ENCODE measurements at places on chromosomes 7 and 10.

DNA sequence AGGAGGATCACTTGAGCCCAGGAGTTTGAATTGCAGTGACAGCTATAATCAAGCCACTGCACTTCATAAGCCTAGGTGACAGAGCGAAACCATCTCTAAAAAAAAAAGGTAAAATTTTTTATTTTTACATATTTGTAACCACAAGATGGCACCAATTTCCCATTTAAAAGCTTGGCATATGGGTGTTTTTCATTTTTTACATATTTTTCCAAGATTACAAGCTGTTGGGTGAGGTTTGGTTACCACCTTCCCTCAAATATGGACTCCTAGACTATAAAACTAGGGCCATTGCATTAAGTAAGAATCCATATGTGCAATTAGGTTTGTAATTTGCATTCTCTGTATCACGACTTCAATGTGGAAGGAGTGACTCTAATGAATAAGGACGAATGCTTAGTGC lies 129.3 kb upstream of the ACBD5 start:
- DNase-seq: no peak

DNA sequence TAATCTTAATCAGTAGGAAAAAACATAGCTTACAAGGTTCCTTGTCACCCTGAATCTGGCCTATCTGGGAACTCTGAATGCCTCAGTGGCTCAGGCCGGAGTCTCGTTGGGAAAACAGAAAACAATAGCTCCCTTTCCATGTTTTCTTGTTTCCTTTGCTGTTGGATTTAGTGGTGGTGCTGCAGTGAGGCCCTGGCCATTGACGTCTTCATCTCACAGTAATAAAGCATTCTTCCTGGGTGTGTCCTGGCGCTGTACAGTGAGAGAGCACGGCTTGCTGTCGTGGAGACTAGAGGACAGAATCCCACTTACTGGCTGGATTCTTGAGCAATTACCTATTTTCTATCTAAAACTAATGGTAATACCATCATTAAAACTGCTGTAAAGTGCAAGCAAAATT lies 1.3 kb upstream of the SPOCK2 start:
- DNase-seq: no peak

DNA sequence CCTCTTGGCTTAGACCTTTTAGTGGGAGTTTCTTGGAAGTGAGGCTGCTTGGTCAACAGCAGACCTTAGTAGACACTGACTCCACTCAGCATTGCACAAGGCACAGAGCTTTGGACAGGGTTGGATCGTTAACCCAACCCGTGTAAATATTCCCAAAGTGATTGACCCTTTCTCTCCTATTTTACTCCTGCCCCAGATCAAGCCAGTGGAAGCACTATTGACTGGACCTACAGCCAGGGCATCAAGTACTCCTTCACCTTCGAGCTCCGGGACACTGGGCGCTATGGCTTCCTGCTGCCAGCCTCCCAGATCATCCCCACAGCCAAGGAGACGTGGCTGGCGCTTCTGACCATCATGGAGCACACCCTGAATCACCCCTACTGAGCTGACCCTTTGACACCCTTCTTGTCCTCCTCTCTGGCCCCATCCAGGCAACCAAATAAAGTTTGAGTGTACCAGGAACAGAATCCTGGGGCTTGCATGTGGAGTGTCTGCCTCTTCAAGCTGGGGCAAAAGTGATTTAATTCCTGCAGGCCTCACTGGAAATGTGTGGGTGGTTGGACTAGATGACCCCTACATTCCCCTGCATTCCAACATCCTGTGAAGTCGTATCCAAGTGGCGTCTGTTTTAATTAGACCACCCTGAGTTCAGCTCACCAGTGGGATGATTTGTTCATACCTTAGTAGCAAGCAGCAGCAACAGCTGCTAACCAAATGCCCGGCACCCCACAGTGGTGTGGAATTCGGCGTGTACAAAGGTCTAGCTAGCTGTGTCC lies 7.5 kb downstream of the CPA1 start:
- DNase-seq: no peak

DNA sequence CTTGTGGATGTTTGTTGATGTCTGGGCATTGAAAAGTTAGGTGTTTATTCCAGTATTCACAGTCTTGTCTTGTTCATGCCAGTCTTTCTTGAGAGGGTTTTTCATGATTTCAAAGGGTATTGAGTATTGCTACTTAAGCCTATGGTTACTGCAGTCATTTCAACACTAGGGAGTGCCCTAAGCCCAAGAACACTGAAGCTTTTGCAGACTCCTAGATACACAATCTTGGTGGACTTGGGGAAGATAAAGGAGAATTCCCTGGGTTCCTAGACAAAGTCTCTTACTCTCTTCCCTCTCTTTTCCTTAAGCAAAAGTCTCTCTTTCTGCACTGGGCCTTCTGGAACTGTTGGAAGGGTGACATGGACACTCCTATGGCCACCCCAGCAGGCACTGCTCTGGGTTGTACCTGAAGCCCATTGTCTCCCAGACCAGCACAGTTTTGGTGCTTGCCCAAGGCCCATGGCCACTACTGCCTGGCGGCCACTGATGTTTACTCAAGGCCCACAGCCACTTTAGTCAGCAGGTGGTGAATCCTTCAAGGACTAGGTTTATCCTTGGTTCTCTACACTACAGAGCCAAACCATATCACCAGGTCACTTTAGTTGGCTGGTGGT lies 24.9 kb downstream of the SAMD9 start:
- no peak for DNase-seq

- no peak for DNase-seq
Measured at GRCh38 chr7:74226633-74227032, 16.8 kb downstream of the LAT2 start.

DNA sequence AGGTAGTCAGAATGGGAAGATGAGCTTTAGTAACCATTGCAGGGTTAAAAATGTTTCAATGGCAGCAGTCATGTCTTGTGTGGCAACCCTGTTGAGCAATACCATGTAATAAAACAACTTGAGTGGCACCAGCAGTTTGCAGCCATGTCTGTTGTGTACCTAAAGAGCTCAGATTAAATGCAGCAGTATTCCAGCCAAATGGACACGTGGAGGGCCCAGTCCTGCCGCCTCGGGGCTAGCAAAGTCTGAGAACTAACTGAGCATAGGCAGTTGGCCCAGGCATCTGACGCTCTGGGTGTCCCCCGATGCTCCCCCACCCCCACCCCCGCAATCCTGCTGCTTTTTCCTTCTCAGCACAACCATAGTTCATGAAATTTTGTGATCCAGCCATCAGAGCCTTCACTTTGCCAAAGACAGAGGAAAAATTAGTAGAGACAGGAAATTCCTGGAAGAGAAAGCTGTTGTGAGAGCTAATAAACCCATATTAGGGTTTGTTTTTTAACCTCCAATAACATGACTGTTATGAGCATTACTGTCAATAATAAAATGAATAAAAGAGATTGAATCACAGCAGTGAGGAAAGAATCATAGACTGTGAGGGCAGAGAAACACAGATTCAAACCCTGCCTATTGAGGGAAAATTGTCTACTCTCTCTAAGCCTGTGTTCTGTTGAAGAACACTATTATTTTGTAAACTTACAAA lies 220.6 kb upstream of the RHOBTB1 start:
- DNase-seq: no peak

- DNase-seq: no peak
Measured at GRCh38 chr10:45468079-45468478, 94.1 kb downstream of the ALOX5 start.

DNA sequence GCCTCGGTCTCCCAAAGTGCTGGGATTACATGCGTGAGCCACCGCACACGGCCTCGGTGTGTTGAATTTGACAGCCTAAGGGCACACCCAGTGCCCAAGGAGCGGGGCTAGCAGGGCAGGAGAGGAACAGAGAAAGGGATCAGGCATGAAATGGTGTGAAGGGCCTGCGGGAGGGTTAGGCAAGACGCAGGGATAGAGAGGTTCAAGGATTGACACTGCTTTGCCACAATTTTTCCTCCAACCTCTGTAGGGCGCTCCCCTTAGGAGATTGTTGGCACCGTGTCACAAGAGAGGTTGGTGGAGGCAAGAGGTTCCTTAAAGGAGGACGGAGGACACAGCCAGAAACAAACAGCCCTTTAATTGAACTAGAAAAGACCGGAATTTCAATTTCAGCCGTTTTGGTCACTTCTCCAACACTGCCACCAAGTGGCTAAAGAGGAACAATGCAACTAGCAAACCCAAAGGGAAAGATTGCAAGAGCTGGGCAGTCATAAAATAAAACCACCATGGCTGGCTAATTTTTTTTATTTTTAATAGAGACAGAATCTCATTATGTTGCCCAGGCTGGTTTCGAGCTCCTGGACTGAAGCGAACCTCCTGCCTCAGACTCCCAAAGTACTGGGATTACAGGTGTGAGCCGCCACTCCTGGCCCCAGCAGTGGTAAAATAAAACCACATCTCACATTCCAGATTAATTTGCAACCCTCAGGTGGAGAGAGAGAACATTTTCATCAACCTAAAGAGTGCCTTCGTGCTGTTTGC lies 6.9 kb upstream of the CREB3L2 start:
- DNase-seq: peak; percentile 10

DNA sequence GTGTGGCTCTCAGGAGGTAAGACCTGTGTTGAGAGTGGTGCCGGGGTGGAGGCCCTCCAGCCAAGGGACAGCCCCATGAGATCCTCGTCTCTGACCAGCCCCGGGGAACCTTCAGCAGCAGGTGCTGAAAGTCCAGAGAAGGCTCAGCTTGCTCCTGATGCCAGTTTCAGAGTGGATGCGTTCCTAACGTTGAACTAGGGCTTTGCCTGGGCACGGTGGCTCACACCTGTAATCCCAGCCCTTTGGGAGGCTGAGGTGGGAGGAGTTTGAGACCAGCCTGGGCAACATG lies 45.7 kb downstream of the BAIAP2L1 start:
- no peak for DNase-seq

- DNase-seq: no peak
Measured at GRCh38 chr7:46746695-46747687, 825.9 kb upstream of the IGFBP3 start.

DNA sequence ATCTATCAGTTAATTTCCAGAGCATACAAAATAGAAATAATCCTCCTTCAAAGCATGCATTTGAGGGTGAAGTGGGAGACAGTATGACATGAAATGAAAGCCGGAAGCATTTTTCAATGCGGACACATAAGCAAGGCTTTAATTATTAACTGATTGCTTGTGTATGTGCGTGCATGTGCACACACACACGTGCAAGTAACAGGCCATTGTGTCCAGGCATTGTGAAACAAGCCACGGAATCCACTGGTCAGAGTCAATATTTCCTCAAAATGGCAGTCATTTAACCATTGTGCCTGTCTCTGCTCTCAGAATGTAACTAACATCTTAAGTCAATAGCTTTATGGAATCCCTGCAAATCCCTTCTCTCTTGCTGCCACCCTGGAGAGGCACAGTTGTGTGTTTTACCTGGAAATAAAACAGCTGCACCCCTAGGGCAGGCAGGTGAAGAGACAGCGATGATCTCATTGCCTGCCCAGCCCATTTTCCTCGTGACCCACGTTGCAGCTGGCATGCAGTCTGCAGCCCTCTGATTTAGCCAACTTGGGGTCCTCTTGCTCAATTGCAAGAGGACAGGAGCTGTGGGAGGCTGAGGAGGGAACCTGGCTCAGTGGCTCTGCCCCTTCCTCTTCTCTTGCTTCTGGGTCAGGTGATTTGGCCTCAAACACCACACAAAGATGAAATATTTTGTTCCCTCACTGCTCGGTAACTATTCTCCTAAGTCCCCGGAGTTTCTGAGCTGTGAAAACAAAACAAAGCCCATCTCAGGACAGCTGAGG lies 500.9 kb upstream of the ZMIZ1 start:
- no peak for DNase-seq

- DNase-seq: no peak
Measured at GRCh38 chr10:53744746-53745145, 972.2 kb upstream of the MBL2 start.

DNA sequence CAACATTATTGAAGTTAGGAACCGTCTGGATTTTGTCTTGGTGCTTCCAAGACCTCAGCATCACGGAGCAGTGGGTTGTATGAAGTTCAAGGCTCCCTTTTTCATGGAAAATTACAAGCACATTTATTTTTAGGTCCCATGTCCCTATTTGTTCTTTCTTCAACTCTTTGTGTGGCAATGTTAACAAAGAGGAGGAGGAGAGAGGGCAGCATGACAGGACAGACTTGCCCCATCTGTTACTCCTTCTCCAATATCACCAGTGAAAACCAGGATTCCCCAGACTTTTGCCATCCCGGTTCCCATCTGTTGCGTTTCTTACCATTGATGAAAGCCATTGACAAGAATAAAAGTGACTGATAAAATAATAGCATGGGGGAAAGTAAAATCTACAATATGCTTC lies 28.6 kb downstream of the EEPD1 start:
- no peak for DNase-seq

DNA sequence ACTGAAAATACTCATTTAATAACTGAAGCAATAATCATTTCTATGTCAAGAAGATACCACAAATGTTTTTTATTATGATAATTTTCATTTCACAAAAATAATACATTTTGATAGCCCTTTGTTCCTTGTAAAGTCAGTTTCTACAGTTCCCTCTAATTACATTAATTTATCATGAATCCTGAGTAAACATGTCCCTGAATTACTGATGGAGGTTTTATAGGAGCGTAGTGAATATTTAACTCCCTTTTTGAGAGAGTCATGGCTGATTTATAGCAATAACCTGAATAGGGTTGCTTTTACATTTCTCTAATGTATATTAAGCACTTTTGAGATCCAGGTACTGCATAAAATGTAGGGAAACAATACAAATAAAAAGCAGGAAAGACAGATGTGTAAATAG lies 216.0 kb upstream of the DKK1 start:
- DNase-seq: no peak

- DNase-seq: no peak
Measured at GRCh38 chr10:89301721-89302445, at the start of gene IFIT2. IFIT2 (plus strand) TSS chr10:89302046; CDS start chr10:89302124, 78 bp downstream.
